ENCODE measurements at places on chromosomes 1 and 21.

GRCh38 chr1:172343240-172344160, 77.0 kb upstream of the C1orf105 start:
- no peak for DNase-seq

GRCh38 chr1:180639871-180640270, 8.0 kb downstream of the XPR1 start:
- no peak for DNase-seq

- no peak for DNase-seq
Measured at GRCh38 chr1:36236302-36236701, 12.1 kb downstream of the THRAP3 start.

GRCh38 chr1:159653201-159653600, 61.2 kb downstream of the CRP start:
- no peak for DNase-seq

- no peak for DNase-seq
Measured at GRCh38 chr1:100187912-100188311, 9.9 kb upstream of the LRRC39 start.

- no peak for DNase-seq
Measured at GRCh38 chr1:154520333-154520732, 18.1 kb upstream of the SHE start.

- no peak for DNase-seq
Measured at GRCh38 chr1:3459940-3460671, 5.6 kb downstream of the ARHGEF16 start.

DNA sequence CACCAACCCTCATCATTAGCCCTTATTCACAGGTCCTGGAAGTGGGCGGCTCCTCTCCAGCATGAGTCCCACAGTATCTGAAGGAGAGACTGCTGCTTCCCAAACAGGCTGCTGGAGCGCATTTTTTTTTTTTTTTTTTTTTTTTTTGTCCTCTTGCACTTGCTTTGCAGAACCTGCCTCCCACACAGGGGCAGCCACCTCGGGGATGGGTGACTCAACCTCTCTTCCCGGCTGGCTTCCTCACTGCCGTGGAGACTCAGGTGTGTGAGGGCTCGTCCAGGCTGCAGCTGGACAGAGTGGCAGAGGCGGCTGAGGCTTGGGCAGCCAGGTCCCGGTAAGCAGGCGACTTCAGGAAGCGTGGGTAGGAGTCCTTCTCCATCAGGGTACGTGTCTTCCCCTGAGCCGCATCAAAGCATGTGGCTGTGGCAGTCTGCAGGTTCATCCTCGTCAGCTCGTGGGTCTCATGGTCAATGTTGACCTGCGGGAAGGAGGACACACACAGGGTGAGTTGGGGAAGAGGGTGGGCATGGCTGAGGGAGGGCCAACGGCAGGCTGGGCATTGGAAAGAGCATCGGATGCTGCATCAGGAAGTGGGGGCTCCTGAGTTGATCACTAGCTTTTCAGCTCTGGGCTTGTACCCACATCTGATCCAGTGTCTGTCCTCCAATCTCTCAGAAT, 4.0 kb downstream of the RGS16 start:
- DNase-seq: no peak

DNA sequence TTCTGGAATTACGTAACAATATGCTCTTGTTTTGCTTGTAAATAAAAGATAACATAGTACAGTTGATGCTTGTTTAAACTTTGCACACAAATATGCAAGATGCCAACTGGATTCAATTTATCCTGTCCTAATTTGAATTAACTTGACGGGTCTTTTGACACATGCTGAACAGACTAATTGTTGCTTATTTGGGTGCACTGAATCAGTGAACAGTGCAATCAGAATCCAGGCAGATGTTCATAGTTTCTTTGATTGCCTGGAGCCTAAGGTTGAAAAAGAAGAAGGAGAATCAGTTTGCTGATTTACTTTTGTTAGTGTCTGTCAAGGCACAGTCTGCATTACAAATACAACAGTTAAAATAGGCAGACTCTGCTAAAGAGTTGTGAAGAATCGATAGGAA, 307.9 kb downstream of the COL11A1 start:
- peak; percentile 4 for DNase-seq

DNA sequence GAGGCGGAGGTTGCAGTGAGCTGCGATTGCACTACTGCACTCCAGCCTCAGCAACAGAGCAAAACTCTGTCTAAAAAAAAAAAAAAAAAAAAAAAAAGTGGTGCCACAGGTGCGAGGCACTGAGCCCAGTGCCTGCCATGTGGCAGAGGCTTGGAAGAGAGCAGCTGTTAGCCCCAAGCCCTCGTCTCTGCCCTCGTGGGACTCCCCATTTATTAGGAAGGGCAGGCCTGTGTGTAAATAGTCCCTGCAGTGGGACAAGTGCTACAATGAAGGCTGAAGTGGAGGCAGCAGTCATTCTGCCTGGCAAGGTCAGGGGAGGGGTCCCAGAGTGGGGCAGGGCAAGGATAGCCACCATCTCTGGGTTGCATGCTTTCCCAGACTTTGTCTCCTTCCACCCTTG, 6.5 kb downstream of the RPS6KA1 start:
- no peak for DNase-seq

- no peak for DNase-seq
Measured at GRCh38 chr1:32128479-32128878, 20.6 kb downstream of the KPNA6 start.

DNA sequence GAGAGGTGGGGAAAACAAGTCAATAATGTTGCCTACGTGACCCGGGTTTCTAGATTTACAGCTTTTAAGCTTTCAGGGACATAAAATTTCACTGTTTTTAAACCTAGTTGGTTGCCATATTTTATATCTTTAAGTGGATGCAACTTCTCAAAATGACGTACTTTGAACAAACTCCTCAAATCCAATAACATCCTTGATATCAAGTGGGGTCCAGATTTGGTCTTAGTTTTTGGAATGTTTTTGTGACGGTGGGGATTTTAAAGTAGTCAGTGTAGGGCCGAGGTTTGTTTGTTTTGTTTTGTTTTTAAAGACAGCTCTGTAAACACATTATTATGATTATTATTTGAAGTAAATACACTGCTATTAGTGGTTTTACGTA, 453 bp downstream of the CDKN2C start:
- no peak for DNase-seq

- DNase-seq: no peak
Measured at GRCh38 chr1:35708441-35708921, 10.2 kb downstream of the C1orf216 start.

- DNase-seq: peak; percentile 74
Measured at GRCh38 chr1:3695326-3696217, 43.3 kb downstream of the TP73 start.

GRCh38 chr21:45280178-45280821, 7.4 kb downstream of the POFUT2 start:
- DNase-seq: no peak

GRCh38 chr1:240794046-240794843, 182.3 kb upstream of the GREM2 start:
- DNase-seq: no peak

DNA sequence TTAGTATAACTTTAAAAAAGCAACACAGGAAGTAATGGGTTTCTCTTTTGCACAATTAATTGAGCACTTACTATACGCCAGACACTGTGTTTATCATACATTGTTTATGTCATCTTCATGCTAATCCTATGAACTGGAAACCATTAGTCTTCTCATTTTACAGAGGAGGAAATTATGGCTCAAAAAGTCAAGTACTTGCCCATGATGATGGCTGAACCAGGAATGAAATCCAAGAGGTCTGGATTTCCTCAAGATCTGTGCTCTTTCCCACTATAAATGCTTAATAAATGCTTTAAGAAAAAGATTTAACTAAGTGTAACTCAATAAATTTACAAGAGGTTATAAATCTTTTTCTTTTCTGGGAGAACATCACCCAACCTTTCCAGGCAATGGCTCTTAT, 303.7 kb upstream of the RRP15 start:
- no peak for DNase-seq

- no peak for DNase-seq
Measured at GRCh38 chr1:223547316-223548114, 118.0 kb downstream of the CAPN8 start.

- DNase-seq: no peak
Measured at GRCh38 chr21:44704636-44705001, 6.8 kb downstream of the TSPEAR start.

DNA sequence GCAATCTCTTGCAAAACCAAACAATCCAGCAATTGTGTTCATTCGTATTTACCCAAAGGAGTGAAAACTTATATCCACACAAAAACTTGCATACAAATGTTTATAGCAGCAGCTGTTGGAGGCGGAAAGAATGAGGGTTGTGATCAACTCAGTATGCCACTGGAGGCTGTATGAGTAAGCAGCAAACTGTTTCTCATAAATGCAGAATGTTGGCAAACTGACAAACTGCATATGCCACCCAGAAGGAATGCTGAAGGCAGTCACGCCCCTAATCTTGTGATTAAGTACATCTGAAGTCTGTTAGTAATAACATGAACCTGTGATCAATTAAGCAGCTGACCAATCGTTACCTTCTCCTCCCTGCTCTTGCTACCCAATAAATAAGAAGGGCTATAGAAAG, 60.5 kb upstream of the CR2 start:
- no peak for DNase-seq

DNA sequence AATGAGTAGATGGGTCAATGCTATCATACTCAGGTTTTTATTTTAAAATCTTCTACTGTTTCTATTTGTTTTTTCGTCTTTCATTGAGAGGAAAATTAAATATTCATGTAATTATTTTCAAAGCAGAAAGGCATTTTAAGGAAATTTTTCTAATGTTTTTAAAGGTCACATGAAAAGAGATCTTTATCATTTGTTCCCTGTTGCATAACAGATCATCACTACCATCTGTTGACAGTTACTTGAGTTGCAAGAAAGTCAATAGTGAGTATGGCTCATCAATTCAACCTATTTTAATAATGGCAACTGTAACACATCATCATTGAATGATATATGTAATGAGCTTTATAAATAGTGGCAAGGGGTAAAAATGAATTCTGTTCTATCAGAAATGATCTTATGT, 369.7 kb downstream of the DPYD start:
- no peak for DNase-seq

GRCh38 chr1:115176189-115176588, 86.9 kb upstream of the TSPAN2 start:
- DNase-seq: no peak

- no peak for DNase-seq
Measured at GRCh38 chr1:21741206-21741605, 41.7 kb downstream of the USP48 start.

DNA sequence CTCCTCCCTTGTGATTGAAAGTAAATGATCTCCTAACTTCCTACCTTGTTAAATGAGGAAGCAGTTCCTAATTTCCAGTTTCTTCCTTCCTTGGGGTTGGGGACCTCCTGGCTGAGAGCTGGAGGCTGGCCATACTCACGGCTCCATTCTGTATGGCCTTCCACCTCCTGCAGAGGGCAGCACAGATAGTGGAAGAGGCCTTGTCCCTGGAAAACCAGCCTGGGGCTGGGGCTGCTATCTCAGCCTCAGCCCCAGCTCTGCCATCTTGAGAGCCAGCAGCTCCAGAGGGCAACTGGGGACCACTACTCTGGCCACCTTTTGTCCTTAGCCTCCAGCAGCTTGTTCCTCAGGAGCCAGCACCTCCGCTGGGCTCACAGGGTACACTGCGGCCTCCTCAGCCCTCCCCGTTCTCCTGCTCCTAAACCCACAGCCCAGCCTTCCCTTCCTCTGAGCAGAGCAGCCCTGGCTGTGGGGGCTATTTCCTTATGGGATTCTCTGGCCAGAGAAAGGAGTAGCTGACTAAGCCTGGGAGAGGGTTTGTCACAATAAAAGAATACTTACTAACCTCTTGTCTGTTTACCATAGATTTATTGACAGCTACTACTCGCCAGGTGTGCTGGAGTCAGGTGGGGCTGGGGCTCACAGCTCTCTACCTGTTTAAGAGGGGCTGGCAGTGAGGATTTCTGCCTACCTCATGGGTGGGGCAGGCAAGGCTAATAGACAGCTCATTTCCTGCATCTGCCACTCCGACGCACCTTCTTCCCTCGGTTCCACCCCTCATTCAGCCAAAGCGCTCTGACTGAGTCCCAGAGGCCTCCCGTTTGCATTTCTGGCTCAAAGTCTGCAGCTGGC, 6.3 kb downstream of the TMEM234 start:
- peak; percentile 69 for DNase-seq

GRCh38 chr1:91283421-91283726, 121.3 kb downstream of the HFM1 start:
- DNase-seq: no peak

- no peak for DNase-seq
Measured at GRCh38 chr1:223422911-223423310, 29.7 kb downstream of the CCDC185 start.

- DNase-seq: no peak
Measured at GRCh38 chr21:38286739-38287471, 30.1 kb downstream of the KCNJ15 start.

DNA sequence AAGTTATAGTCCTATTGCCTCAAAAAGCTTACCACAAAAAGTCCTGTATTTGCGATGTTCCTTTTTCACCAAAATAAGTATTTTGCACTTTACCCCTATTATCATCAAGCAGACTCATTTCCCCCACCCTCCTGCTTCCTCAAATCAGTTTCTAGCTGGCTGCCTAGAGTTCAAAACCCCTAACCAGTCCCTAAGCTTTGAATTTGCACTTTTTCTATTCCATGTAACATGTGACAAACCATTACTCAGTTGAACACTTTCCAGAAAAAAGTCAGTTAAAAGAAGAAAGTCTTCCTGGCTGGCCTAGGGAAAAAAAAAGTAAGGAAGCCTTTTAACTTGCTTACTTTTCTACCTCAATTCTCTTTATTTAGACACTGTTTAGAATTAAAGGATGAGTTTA, 8.2 kb downstream of the CEP170 start:
- DNase-seq: no peak

GRCh38 chr1:171743081-171743870, 1.4 kb upstream of the VAMP4 start:
- DNase-seq: peak; percentile 9

- no peak for DNase-seq
Measured at GRCh38 chr1:32928715-32929114, 27.5 kb upstream of the TMEM54 start.

DNA sequence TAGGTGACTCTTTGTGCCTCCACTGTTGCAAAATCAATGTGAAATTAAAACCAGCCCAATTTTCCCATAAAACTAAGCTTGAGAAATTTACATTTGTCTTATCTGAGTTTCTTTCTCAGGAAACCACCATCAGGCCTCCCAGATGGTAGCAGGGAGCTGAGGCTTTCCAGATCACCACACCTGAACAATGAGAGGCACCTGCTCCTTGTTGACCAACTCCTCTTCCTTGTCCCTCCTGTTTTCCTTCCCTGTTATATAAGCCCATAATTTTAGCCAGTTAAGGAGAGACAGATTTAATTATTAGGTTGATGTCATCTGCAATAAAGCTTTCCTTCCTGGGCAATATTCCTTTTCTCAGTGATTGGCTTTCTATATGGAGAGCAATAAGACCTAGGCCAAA, 32.0 kb upstream of the C1orf185 start:
- DNase-seq: no peak

GRCh38 chr1:240212556-240212955, 120.9 kb downstream of the FMN2 start:
- DNase-seq: no peak
